ENCODE measurements at places on chromosomes 6 and 20.

DNA sequence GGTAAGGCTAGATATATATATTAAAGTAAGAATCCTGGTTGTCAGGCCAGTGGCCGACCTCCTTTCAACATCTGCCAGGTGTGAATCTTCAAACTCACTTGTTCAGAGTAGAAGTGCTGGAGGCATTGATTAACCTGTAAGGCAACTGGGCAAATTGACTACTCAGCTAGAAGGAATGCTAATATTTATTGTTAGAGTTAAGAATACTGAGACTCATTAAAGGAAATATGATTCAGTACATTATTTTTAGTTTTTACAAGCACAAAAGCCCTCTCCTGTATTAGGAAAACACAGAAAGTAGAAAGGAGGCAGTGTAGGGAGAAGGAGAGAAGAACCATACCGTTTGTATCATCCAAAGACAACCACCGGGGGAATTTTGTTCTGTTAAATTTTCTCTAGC, 53.5 kb downstream of the RIPOR2 start:
- DNase-seq = no peak

DNA sequence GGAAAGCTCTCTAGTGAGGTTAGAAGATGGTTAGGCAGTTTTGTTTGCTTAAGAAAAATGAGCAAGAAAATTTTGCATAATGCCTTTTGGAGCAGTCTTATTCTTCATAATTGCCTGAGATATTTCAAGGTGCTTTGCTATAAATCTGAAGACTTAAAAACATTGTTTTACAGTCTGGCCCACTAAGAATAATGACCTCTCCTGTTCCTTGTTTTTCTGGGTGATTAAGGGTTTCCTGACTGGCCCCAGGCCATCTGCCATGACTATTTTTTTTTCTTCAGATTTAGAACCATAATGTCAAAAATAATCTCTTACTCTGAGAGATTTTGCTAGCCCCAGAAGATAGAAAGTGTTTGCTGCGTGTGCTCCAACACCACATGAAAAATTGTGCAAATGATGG, 72.3 kb upstream of the CENPW start:
- no peak for DNase-seq

- DNase-seq = peak; percentile 56
Measured at GRCh38 chr6:57221936-57222742, at the start of gene RAB23. TSS of gene RAB23 (minus strand) at chr6:57222307. CDS start at chr6:57210380, 11,927 bp downstream.

GRCh38 chr6:2719093-2719455, 31.6 kb downstream of the MYLK4 start:
- no peak for DNase-seq

DNA sequence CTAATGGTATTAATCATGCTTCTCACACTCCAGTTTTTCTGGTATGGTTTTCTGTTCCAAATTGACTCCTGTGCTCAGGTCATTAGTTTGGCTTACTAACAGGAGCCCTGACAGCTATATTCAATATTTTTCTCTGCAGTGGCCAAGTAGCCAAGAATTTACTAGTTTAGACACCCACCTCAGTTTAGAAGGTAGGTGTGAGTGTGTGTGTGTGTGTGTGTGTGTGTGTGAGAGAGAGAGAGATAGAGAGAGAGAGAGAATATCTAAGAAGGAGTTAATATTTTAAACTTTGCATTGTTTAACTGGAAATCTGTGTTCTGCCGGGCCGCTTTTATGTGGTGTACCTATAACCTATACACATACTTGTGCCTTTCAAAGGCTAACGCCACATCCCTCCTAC, 18.5 kb downstream of the JARID2 start:
- DNase-seq = no peak

- no peak for DNase-seq
Measured at GRCh38 chr20:64242797-64243475, 12.6 kb upstream of the PCMTD2 start.

- no peak for DNase-seq
Measured at GRCh38 chr6:16486661-16487060, 248.3 kb downstream of the GMPR start.

GRCh38 chr20:32845786-32846185, 12.9 kb upstream of the EFCAB8 start:
- no peak for DNase-seq

DNA sequence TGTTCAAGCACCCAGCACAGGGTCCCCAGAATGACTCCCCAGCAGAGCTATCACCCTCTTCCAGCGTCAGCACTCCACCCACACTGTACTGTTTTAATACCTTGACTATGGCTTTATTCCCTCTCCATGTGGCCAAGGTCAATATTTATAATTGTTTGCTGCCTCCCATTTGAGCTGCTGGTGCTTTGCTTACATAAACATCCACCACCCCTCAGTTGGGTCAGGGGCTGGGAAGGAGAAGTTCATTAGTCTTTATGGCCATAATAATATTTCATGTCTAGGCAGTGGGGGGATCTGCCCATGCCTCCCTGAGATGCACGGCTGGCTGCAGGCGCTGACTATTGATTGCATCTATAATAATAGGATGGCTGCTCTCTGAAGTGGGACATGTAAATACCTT, 41.8 kb upstream of the SAYSD1 start:
- no peak for DNase-seq

DNA sequence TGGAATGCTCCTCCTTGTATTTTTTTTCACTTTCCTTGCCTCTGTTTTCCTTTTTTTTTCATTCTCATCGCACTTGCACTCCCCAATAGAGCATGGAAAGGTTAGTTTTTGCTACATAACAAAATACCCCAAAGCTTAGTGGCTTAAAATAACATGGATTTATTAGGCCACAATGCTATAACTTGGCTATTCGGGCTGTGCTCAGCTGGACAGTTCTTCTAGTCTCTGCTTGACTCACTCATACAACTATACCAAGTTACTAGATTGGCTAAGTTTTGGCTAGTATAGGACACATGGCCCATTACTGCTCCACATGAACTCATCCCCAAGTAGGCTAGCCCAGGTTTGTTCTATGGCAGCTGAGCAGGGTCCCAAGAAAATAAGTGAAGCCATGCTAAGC, 94.5 kb upstream of the ANKEF1 start:
- DNase-seq = no peak
